ENCODE measurements at places on chromosomes 4 and X.

- no peak for DNase-seq
Observed at GRCh38 chr4:42927946-42928345, 35.4 kb downstream of the GRXCR1 start.

- DNase-seq, result peak; percentile 35
Observed at GRCh38 chrX:18146954-18147353, 73.7 kb downstream of the BEND2 start.

DNA sequence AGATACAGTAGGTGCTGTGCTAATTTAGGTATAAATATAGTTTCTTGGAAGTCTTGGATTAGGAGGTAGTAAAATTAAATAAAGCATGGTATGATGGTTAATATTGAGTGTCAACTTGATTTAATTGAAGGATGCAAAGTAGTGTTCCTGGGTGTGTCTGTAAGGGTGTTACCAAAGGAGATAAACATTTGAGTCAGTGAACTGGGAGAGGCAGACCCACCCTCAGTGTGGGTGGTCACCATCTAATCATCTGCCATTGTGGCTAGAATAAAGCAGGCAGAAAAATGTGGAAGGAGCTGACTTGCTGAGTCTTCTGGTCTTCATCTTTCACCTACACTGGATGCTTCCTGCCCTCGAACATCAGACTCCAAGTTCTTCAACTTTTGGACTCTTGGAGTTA lies 153.7 kb upstream of the GK2 start:
- DNase-seq, result no peak

DNA sequence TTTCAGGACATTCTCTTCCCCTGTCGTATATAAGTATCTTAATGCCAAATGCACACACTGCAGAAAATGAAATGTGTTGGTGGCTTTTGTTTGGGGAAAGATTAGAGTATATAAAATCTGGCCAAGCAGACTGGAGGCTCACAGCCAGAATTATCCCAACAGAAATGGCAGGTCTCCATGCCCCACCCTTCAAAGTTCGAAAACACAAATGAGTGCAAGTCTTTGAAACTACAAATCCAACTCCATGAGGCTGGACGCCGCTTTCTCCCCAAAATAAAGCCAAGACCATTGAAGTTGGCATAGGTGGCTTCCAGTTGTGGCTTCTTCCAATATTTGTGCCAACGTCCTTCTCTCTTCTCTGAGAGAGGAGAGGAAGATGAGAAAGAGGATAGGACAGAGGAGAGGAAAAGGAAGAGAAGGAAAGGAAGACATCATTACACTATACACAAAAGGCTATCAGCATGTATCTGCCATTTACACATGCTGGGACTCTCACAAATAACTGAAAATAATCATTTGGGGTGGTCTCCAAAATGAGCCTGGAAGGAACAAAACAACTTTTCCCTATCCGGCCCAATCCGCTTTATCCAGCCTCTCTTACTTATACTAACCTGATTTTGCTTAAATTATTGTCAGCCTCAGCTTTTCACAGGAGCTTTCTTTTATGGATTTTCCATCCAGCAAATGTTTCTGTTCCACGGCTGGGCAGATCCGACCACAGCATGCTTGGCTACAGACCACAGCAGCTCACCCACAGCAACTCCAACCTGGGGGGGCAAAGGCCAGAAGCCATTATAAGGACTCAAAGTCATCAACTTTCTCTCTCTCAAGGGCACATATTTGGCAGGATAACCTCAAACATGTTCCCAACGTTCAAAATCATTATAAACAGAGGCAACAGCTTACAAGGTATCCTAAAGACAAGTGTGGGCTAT lies 71.7 kb downstream of the APBB2 start:
- DNase-seq, result peak; percentile 68

DNA sequence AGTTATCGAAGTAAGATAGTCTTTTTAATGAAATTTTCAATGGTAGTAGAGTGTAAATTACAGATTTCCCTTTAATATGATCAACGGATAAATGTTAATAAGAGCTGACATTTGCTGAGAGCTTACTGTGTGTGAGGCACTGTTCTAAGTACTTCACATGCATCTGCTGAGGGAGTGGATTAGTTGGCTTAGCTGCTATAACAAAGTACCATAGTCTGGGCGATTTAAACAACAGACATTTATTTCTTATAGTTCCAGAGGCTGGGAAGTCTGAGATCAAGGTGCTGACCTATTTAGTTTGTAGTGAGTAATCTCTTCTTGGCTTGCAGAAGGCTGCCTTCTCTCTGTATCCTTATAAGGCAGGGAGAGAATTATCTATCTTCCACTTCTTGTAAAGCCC lies 174.3 kb downstream of the CEP135 start:
- no peak for DNase-seq

DNA sequence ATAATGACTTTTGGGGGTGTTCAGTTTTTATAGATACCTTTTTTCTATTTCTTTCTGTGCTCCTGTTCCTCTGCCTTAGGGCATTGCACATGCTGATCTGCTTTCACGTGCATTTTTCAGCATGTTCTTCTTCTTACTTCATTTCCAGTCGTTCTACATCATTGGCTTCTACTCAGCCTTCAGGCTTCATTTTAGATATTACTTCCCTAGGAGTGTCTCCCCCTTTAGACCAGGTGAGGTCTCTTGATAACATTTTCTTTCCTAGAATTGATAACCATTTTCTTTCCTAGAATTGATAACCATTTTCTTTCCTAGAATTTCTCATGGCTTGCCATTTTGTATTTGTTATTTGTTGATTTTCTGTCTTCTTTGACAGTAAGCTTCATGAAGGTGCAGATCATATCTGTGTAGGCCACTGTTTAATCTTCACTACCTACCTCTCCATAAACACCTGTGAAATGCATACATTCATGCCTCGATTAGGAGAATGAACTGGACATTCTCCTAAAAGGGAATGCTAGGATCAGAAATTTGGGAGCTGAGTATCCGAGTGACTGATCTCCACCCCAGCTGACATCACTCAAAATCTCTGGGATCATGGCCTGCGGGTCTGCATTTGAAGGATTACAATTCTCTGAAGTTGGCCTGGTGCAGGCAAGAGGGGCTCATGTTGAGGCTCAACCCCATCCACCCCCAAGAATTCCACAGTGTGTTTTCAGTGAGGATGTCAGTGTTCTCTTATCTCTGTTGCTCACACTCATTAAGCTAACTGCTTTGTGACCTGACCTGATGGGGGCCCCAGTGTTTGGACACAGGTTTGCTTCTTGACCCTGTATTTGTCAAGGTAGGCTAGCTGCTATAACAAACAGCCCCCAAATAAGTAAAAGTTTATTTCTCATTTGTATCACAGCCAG lies 45.7 kb downstream of the GYG2 start:
- no peak for DNase-seq

GRCh38 chr4:59518005-59518823 lies 1681.9 kb upstream of the ADGRL3 start:
- no peak for DNase-seq

DNA sequence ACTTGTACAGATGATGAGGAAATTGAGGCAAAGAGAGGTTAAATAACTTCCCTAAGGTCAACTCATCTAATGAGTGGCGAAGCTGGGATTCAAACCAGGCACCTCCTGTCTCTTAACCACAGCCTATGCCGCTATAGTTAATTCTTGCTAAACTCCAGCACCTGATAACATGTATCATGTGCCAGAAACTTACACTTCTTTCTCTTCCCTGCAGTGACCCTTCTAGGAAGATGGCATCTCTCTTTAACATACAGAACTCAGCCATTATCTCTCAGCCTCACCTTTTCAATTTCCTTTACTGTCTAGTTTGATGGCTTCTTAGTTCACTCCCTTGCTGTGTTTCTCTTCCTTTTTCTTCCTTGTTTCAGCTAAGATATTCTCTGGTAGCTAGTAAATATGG lies 2.5 kb downstream of the VBP1 start:
- no peak for DNase-seq

DNA sequence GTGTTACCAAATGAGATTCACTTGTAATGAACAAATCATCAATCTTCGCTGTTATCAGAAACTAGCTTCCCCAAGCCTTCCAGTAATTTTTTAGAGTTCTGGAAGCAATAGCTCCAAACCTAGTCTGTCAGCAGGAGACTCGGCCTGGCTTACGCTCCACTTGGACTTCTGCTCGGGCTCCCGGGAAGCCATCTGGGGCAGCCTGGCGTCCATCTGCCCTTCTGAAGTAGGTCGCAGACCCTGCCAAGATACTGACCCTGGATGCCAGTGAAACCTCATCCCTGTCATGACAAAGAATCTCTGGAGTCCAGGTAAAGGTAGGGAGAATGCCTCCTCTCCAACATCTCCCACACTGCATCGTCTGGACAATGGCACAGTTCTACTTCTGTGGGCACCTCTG lies 493.8 kb upstream of the ZFP42 start:
- no peak for DNase-seq

- no peak for DNase-seq
Observed at GRCh38 chrX:78659955-78660354, 827 bp upstream of the RTL3 start.

GRCh38 chrX:50770702-50771101 lies 43.3 kb downstream of the SHROOM4 start:
- no peak for DNase-seq

DNA sequence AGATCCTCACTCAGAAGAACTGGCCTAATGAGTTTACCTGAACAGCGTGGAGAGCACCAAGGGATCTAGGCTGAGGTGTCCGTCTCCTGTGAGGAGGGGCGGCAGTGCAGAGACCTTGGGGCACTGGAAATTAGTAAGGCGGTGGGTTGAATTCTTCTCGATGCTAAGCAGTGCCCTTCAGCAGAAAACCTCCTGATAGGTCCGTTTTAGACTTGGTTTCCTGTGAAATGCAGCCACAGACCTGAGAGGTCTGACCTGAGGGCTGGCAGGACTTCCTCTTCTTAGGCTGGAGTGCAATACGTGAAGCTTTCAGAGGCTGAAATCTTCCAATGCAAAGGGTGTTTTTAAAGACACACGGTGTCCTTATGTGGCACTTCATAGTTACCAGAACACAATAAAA lies at the start of gene CLNK:
Gene CLNK, minus strand, starts transcription at position 138 of the 400 bp plus-strand sequence. CDS start 16,899 bp downstream, outside the sequence.
- DNase-seq, result no peak

GRCh38 chrX:56382278-56382677 lies 150.1 kb downstream of the KLF8 start:
- DNase-seq, result no peak

GRCh38 chrX:150730719-150731118 lies 37.5 kb downstream of the MTMR1 start:
- no peak for DNase-seq

- peak; percentile 18 for DNase-seq
Observed at GRCh38 chr4:108113229-108113628, 55.5 kb downstream of the LEF1 start.

- DNase-seq, result no peak
Observed at GRCh38 chr4:129355516-129355915, 259.6 kb downstream of the C4orf33 start.

GRCh38 chr4:2276581-2277325 lies 14.8 kb upstream of the MXD4 start:
- DNase-seq, result no peak

GRCh38 chr4:146648461-146648783 lies 9.7 kb downstream of the POU4F2 start:
- DNase-seq, result no peak

DNA sequence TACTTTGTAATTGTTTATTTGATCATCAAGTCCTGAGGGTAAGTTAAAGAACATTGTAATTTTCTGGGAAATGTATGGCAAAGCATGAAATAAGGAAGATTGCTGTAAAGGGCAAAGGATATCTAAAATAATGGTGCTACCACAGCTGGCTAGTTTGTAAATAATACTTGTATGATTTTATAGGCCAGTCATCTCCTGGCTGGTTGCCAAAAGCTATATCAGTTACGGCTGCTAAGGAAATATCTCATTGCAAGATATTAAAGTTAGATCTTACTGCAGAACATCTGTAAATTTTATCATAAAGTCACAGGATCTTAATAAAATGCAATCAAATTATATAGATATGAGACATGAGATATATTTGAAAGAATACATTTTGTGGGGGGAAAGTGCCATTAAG lies 150.8 kb upstream of the CXCL13 start:
- DNase-seq, result no peak

- no peak for DNase-seq
Observed at GRCh38 chr4:182819751-182820150, 97.4 kb downstream of the DCTD start.
